Activated naive CD4-positive, alpha-beta T cell (primary cell): ENCODE measurements at places on chromosomes 16 and 17.

DNA sequence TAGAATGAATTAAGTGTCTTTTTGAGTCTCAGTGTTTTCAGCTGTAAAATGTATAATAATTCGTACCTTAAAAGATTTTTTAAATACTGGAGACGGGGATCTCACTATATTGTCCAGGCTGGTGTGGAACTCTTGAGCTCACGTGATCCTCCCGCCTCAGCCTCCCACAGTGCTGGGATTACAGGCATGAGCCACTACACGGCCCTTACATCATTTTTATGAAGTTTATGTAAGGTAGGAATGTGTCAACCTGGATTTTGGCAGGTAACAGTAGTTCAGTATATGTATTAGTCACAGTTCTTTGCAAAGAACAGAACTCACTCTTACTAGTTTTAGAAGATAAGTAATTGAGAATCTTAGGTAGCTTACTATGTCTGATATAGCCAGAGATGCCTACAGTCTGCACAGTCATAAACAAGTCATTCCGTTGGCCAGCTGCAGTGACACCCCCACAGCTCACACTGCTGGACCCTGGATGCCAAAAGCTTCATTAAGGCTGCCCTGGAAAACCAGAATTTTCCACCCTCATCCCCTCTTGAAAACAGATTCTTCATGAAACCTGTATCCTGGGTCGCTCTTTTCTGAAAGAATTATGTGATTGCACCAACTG, 583 bp upstream of the COX6A2 start:
- DNase-seq = no peak

GRCh38 chr16:26158142-26158759, 466.5 kb downstream of the HS3ST4 start:
- no peak for DNase-seq

- DNase-seq = no peak
Observed at GRCh38 chr17:52027620-52028295, 130.8 kb downstream of the CA10 start.

DNA sequence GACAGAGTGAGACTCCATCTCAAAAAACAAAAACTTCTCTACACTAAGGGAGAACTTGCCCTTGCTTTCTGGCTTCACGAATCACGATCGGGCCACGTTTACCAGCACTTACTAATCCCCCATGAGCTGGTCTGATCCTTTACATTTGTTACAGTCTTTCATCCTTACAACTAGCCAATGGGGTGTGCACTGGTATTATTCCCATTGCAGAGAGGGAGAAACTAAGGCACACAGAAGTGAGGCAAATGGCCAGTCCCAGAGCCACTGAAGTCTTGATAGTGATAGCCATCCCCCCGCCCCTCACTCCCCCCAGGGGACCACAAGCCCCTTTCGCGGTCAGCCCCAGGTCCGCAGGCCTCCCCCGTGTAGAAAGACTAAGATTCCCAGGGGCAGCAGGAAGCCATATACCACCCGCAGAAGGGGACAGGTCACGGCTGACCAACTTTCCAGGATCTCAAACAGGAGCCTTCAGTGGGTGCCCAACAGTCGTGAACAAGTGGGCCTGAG, 868 bp downstream of the NATD1 start:
- no peak for DNase-seq

DNA sequence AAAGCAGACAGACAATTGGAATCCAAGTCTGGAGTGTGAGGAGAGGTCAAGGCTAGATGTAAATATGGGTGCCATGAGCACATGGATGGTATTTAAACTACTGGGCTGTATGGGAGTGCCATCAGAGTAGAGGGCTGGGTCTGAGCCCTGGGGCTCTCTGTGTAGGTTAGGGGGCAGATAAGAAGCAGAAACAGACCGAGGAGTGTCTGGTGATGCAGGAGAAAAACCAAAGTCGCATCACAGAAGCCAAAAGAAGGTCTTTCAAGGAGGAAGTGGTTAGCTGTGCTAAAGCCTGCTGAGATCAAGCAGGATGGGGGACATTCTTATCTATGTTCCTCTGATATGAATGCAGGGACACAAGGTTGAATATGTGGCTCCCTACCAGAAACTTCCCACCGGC, 1.9 kb downstream of the TSEN54 start:
- DNase-seq = no peak
